Aorta (tissue), 5 donors: ENCODE measurements at places on chromosomes 13 and 19. TPM values are rescaled to one million over a fixed set of nuclear protein-coding genes. Genes with fewer than 3 reads are reported as not detected.
A peak's percentile ranks its signal among the peaks of the same experiment; 100 is the strongest.

The ZNF90 gene
- 6.5 TPM for total RNA-seq

The GAMT gene
- 16.1 TPM for total RNA-seq

GRCh38 chr19:6734096-6734696 lies 3.2 kb downstream of the GPR108 start:
- no peak for DNase-seq
- no peaks in the 10 kb centered on the region for H3K4me1 ChIP-seq
- no peak overlapping the region for H3K27ac ChIP-seq
- H3K27me3 ChIP-seq, result no peaks in the 10 kb centered on the region
- H3K4me3 ChIP-seq, result no peak overlapping the region
- H3K36me3 ChIP-seq, result no peaks in the 10 kb centered on the region

DNA sequence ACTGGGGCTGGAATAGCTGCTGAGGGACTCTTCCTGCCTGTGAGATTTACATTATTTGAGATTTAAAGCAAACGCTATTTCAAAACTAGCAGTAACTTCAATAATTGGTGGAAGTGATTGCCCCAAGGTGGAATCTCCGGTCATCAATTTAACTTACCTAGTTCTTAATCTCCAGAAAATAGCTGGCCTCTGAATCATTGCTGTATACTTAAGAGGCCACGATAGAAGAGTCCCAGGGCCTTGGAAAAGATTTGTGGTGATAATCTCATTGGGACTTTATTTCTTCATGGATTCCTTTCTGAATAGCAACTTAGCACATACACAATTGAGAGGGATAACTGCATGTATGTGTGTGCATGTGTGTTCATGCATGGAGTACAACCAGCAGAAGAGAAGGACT lies 120.2 kb downstream of the DNAJC15 start:
- H3K27me3 ChIP-seq, result peaks cover 2% of the 10 kb centered on the region
- H3K36me3 ChIP-seq, result no peaks in the 10 kb centered on the region
- no peak overlapping the region for H3K27ac ChIP-seq
- DNase-seq, result no peak
- H3K4me1 ChIP-seq, result no peaks in the 10 kb centered on the region

DNA sequence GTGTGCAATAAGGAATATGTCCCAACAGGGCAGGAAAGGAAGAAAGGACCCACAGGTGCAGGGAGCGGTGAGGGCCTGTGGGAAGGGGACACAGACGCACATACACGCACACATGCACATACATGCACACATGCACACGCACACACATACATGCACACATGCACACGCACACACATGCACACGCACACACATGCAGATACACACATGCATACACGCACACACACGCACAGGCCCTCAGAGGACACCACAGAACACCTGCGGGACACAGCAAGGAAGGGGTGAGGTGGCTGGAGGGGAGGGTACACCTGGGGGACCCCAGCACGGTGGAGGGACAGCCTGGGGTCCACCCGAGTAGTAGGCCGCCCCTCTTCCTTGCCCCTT lies 12.9 kb downstream of the PIP5K1C start:
- H3K36me3 ChIP-seq, result no peaks in the 10 kb centered on the region
- no peak overlapping the region for H3K27ac ChIP-seq
- DNase-seq, result no peak
- H3K4me3 ChIP-seq, result no peak overlapping the region
- no peaks in the 10 kb centered on the region for H3K27me3 ChIP-seq

GRCh38 chr19:54478677-54479266 lies 5.7 kb upstream of the CDC42EP5 start:
- no peaks in the 10 kb centered on the region for H3K4me1 ChIP-seq
- no peak overlapping the region for H3K4me3 ChIP-seq
- peak; percentile 41 for DNase-seq
- no peaks in the 10 kb centered on the region for H3K36me3 ChIP-seq
- H3K27me3 ChIP-seq, result no peaks in the 10 kb centered on the region

The KIR3DL2 gene
- not detected for total RNA-seq

GRCh38 chr19:38243279-38243673 lies 12.9 kb downstream of the PPP1R14A start:
- no peak overlapping the region for H3K27ac ChIP-seq
- DNase-seq, result no peak
- H3K4me1 ChIP-seq, result peaks cover 2% of the 10 kb centered on the region
- no peaks in the 10 kb centered on the region for H3K27me3 ChIP-seq
- no peaks in the 10 kb centered on the region for H3K36me3 ChIP-seq

The IL4I1 gene
- 7.2 TPM for total RNA-seq

- no peak overlapping the region for H3K4me3 ChIP-seq
- H3K36me3 ChIP-seq, result no peaks in the 10 kb centered on the region
- H3K4me1 ChIP-seq, result no peaks in the 10 kb centered on the region
- no peaks in the 10 kb centered on the region for H3K27me3 ChIP-seq
- H3K27ac ChIP-seq, result no peak overlapping the region
- no peak for DNase-seq
These were observed 26.2 kb upstream of the WDFY2 start for GRCh38 chr13:51557875-51558612.

DNA sequence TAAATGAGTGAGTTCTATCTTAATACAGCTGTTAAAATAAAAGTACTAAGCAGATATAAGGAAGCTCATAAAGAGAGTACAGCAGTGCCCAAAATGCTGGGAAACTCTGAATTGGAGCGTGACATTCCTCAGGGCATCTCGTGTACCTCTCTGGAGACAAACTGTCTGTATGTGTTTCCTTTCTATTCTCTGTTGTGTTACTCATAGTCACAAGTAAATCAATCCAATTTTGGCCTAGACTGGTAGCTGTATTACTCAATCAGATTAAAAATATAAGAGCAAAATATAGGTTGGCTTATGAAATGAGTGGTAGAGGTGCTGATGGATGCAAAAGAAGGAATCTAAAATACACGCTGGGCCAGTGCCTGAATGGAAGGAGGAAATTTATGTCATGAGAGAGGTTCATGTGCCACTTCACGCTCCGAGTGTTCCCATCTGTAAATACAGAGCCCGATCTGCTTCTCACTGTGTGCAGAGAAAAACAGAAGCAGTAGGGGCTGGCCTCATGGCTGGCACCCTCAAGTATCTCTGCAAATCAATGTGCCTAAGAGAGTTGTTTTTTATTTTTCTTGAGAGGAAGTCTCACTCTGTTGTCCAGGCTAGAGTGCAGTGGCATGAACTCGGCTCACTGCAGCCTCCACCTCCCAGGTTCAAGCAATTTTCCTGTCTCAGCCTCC lies 58.7 kb upstream of the RGCC start:
- H3K27ac ChIP-seq, result no peak overlapping the region
- no peaks in the 10 kb centered on the region for H3K36me3 ChIP-seq
- no peaks in the 10 kb centered on the region for H3K27me3 ChIP-seq
- H3K4me3 ChIP-seq, result no peak overlapping the region
- no peak for DNase-seq
- no peaks in the 10 kb centered on the region for H3K4me1 ChIP-seq

- no peak for DNase-seq
- no peak overlapping the region for H3K27ac ChIP-seq
- no peaks in the 10 kb centered on the region for H3K27me3 ChIP-seq
- H3K36me3 ChIP-seq, result no peaks in the 10 kb centered on the region
These were observed 344.1 kb upstream of the TMTC4 start for GRCh38 chr13:101018720-101019119.

The CYP2F1 gene
- not detected for total RNA-seq

The KLK10 gene
- total RNA-seq, result not detected

GRCh38 chr13:90974249-90974975 lies 373.1 kb upstream of the MIR17HG start:
- DNase-seq, result no peak
- H3K36me3 ChIP-seq, result no peaks in the 10 kb centered on the region
- no peaks in the 10 kb centered on the region for H3K27me3 ChIP-seq
- no peaks in the 10 kb centered on the region for H3K4me1 ChIP-seq
- H3K4me3 ChIP-seq, result no peak overlapping the region

DNA sequence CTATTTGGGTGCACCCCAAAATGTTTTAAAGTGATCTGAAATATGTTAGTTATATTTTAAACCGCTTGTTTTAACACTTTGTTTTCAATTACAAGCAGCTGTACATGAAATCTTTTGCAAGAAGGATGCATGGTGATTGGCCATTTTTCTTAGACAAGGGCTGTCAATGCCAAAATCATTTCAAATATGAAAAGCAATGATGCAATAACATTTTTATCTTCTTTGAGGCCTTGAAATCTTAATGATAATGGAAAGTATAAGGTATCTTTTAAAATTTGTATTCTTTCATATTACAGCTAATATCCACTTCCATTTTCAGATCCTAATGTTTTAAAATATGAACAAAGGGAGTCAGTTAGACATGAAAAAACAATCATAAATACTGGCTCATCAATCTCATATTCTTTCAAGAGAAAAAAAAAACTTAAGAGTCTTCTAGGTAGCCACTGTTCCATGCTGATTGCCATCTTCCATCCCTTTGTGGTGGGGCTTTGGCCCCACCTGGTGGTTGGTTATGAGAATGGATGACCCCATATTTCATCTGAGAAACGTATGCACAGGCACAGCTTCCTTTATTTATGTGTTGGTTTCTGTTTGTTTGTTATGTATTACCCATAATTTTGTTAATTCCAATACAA lies 330.3 kb upstream of the MIR17HG start:
- H3K36me3 ChIP-seq, result no peaks in the 10 kb centered on the region
- H3K4me1 ChIP-seq, result no peaks in the 10 kb centered on the region
- no peak for DNase-seq
- no peaks in the 10 kb centered on the region for H3K27me3 ChIP-seq
- no peak overlapping the region for H3K27ac ChIP-seq

The LHB gene
- 0.84 TPM for total RNA-seq

DNA sequence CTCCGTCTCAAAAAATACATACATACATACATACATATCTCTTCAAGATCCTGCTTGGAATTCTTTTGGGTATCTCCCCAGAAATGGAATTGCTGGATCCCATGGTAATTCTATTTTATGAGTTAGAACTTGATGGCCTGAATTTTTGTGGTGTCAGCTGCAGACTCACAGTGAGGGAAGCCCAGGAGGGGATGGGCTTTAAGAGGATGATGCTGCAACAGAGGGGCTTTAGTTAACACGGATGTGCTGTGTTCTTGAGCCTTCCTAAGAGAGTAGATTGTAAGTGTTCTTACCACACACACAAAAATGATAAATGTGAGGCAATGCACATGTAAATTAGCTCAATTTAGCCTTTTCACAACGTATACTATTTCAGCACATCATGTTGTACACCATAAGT lies 31.8 kb downstream of the CACNG6 start:
- no peaks in the 10 kb centered on the region for H3K36me3 ChIP-seq
- H3K27ac ChIP-seq, result no peak overlapping the region
- no peak for DNase-seq
- no peaks in the 10 kb centered on the region for H3K27me3 ChIP-seq
- H3K4me1 ChIP-seq, result no peaks in the 10 kb centered on the region

DNA sequence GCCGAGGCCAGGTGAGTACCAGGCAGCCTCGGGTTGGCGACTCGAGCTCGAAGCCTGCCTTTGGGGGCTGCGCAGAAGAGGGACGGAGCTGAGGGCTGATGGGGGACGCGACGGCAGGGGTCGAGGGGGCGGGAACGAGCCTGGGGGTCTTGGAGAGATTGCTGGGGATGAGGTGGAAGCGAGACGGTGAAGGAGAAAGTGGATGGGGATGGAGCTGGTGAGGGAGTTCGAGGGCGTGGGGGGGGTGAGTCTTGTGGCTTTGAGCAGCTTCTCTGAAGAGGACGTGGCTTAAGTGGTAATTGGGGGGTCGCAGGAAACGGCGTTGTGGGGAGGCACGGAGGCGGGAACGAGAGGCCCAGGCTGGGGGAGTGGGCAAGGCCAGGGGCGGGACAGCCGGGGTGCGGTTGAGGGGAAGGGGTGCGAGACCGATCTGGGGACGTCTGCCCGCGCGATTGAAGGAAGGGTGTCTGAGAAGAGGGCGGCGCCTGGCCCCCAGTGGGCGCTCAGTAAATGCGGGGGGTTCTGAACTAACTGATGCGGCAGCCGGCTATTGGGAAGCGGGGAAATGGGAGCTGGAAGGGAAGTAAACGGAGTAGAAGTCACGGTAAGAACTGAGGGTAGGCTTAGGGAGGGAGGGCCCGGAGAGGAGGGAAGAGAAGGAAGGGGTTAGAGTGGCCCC lies 426 bp downstream of the MYO9B start:
- H3K27me3 ChIP-seq, result no peaks in the 10 kb centered on the region
- H3K27ac ChIP-seq, result peak overlapping the region; percentile 71
- no peaks in the 10 kb centered on the region for H3K36me3 ChIP-seq
- H3K4me1 ChIP-seq, result peaks cover 4% of the 10 kb centered on the region

DNA sequence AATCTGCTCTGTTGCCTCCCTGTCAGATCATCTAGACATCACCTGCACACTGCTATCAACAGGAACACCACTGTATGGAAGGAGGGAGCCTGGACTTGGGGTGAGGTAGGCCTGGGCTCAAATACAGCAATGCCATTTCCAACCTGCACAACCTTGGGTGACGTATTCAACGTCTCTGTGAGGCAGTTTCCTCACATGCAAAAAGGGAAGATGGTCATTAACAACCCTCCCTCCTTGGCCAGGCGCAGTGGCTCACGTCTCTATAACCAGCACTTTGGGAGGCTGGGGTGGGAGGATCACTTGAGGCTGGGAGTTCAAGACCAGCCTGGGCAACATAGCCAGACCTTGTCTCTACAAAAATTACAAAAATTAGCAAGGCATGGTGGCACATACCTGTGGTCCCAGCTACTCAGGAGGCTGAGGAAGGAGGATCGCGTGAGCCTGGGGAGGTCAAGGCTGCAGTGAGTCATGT lies 13.1 kb downstream of the XRCC1 start:
- peak overlapping the region; percentile 55 for H3K27ac ChIP-seq
- no peaks in the 10 kb centered on the region for H3K36me3 ChIP-seq
- DNase-seq, result no peak
- H3K4me1 ChIP-seq, result no peaks in the 10 kb centered on the region

GRCh38 chr19:2266183-2266993 lies 10.2 kb upstream of the JSRP1 start:
- H3K4me1 ChIP-seq, result no peaks in the 10 kb centered on the region
- DNase-seq, result peak; percentile 93
- no peaks in the 10 kb centered on the region for H3K36me3 ChIP-seq
- no peaks in the 10 kb centered on the region for H3K27me3 ChIP-seq
- H3K27ac ChIP-seq, result no peak overlapping the region

GRCh38 chr13:60699636-60700035 lies 302.6 kb downstream of the TDRD3 start:
- H3K36me3 ChIP-seq, result no peaks in the 10 kb centered on the region
- H3K4me1 ChIP-seq, result no peaks in the 10 kb centered on the region
- no peak for DNase-seq
- H3K27ac ChIP-seq, result no peak overlapping the region
- H3K27me3 ChIP-seq, result no peaks in the 10 kb centered on the region
- H3K4me3 ChIP-seq, result no peak overlapping the region
